ENCODE measurements at places on chromosomes 5 and 9. TPM values are rescaled to one million over a fixed set of nuclear protein-coding genes. Genes with fewer than 3 reads are reported as not detected.

Gene CKMT2
- 1.2 TPM for total RNA-seq

Gene PCDH1
- total RNA-seq: 27.0 TPM

- DNase-seq: no peak
Measured at GRCh38 chr5:10530601-10531320, 33.1 kb upstream of the ANKRD33B start.

DNA sequence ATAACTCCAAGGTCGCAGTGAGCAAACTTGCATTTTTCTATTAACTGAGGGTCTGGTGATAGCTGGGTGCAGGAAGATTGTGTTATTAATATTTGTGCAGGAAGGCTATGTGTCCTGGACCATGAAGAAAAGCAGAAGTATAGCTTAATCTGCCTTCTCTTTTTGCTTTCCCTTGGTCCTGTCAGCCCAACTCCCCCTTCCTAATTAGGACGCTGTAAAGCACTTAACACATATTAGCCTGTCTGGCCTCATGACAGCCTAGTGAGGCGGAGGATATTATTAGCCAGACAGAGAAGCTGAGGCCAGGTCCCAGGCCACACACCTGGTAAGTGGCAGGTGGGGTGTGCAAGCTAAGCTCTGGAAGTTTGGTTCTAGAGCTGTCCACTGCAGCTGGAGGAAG, 29.5 kb downstream of the SLC46A2 start:
- DNase-seq: no peak

DNA sequence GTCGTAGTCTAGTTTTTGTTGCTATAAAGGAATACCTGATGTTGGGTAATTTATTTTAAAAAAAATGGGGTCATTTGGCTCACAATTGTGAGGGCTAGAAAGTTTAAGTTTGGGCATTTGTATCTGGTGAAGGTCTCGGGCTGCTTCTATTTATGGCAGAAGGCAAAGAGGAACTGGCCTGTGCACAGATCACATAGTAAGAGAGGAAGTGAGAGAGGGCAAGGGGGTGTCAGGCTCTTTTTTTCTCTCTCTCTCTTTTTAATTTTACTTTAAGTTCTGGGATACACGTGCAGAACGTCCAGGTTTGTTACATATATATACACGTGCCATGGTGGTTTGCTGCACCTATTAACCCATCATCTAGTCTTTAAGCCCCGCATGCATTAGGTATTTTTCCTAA, 453.3 kb downstream of the DIRAS2 start:
- no peak for DNase-seq

DNA sequence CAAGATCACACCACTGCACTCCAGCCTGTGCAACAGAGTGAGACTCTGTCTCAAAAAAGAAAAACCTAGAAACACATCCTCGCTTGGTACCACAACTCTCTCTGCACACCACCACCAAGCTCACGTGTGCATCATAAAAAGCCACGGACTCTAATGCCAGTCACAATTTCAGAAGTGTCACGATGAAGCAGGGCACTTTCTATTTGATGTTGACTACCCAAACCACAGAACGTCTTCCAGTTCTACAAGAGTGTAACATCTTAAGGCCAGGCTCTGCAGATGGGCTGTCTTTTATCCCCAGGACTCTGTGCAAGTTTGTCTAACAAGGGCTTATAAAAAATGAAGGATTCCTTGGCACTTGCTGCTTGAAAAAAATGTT, 22.9 kb downstream of the GFPT2 start:
- DNase-seq: no peak

DNA sequence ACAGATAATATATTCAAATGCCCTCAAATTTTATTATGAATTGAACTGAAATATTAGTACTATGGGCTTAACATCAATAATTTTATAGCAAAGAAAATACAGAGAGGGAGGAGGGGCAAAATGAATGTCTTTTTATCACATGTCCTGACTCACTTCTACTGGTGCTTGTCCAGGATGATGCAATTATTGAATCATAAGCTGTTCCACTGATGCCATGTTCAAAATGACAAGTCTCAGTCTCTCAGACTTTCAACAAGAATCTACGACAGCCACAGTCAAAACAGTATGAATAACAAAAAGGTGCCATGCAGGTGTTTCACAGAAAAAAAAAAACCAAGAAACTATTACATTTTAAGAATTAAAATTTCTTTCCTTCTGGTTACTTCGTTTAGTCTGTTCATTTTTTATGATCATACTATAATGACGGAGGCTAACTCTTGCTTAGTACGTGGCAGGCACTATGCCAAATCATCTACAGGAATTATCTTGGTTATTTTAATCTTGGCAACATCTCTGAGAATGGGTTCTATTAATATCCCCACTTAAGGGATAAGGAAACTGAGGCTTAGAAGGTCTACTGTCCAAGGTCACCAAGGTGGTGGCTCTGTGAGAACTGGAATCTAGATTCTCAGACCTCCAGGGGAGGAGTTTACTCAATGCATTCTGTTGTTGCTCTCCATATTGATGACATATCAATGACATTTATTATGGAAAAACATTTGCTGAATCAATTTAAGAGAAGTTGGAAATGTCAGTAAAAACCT, 61.5 kb downstream of the NR3C1 start:
- DNase-seq: no peak

GRCh38 chr9:91403665-91404543, 19.7 kb downstream of the NFIL3 start:
- no peak for DNase-seq
